ENCODE measurements at places on chromosomes 2 and 18.

DNA sequence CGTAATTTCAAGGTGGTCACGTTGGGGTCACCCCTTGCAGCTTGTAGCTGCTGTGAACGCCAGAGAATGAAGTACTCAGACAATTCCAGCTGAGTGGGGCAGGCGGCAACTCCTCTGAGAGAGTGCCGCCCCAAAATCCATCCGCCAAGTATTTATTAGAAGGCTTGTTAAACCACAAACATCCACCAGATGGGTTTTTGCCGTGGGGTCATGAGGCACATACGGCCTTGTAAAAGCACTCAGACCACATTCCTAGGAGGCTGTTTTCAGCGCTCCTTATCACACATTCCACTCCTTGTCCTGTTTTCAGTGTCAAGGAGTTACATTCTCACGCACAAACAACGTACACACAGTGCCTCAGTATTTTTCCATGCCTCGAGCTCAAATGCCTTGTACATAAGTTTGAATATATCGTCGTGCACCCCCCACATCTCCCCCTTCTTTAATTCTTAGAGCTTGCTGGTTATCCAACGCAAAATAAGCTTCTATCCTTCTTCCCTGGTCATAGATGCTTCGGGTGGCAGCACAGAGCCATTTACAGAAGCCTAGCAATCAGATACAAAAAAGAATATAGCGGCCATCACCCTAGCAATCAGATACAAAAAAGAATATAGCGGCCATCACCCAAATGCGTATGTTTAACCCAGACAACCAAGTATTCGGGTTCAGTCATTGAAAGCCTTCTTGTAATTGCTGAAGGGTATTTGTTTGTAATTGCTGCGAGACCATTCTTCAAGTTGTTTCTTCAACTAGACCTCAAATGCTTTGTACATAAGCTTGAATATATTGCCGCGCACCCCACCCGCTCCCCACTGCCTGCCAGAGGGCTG lies 7.3 kb downstream of the ALPP start:
- no peak for DNase-seq

GRCh38 chr2:223058952-223059716 lies 7.1 kb downstream of the KCNE4 start:
- no peak for DNase-seq

GRCh38 chr2:224941960-224942359 lies 100.3 kb downstream of the DOCK10 start:
- no peak for DNase-seq

GRCh38 chr2:174013315-174013751 lies 48.2 kb upstream of the SP3 start:
- DNase-seq = peak; percentile 46

DNA sequence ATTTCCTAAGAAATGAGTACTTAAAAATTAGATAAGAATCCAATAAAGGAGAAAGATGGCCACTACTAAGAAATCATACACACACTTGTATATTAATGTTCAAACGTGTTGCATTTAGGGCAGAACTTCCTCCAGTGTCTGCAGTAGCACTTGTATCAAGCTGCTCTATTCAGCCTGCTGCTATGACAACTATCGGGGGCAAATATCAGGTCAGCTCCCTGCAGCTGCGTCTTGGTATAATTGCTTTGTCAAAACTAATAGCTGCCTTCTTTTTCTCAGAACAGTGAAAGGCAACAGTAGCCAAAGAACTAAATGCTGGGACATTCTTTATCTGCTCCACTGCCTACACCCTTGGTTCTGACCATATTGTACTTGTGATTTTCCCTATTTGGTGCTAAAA lies 300.7 kb downstream of the NOL4 start:
- DNase-seq = no peak

DNA sequence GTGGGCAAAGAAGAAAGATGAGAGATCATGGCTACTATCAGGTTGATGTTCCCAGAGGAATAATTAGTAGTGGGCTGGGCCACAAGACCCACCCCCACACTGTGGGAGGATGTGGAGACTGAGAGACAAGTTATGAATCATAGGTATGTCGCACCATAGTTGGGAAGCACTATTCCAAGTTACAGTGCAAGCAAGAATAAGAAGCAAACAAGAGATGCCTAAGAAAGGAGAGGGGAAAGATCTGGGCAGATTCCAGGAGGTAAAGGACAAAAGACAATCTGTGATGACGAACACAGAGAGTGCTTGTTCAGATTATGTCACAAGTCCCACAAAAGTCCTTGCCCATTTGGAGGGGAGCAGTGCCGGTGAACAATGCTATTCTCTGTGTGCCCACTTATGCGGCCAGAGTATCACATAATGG lies 56.6 kb downstream of the FAM228A start:
- no peak for DNase-seq

DNA sequence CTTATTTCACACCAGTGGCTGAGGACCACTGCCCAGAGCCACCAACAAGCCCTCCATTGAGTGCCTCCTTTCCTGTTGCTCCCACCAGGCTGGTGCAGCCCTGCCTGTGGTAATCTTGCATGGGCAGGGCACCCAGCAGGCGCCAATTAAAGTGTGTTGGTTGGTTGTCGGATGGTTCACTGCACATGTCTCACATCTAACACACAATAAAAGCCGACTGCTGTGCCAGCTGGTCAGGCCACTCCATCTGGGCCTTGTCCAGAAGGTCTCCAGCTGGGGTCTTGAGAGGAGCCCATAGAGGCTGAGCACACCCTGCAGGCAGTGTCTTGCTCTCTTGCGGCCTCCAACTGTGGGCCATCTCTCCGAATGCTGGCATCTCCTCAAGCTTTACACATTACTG lies 494.8 kb upstream of the KLHL29 start:
- no peak for DNase-seq

- DNase-seq = no peak
Observed at GRCh38 chr18:6627645-6628044, 101.9 kb upstream of the ARHGAP28 start.

GRCh38 chr2:86453836-86454235 lies 12.7 kb downstream of the KDM3A start:
- DNase-seq = no peak

DNA sequence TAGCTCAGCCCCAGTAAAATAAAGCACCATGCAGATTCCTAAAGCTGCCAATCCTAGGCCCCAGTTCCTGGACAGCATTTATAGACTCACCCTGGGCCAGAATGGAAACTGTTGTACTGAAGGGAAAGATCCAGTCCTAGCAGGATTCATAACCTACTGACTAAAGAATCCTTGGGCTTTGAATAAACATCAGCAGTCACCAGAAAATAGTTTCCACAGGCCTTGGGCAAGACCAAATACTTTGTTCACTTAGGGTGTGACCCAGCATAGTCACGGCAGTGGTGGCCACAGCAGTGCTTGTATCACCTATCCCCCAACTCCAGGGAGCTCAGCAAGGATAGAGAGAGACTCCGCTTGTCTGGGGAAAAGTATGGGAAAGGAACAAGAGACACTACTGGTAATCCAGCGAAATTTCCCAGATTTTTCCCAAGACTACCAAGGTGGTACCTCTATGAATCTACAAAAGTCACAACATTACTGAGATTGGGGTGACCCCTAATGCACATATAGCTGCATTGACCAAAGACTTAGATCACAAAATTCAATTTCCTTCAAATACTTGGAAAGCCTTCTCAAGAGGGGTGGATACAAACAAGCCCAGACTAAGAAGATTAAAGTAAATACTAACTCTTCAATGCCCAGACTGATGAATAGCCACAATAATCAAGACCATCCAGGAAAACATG lies 748.1 kb upstream of the LRATD1 start:
- DNase-seq = no peak

GRCh38 chr2:39666491-39667101 lies 879 bp downstream of the TMEM178A start:
- no peak for DNase-seq
